ENCODE measurements at places on chromosomes 13 and 19. TPM values are rescaled to one million over a fixed set of nuclear protein-coding genes. Genes with fewer than 3 reads are reported as not detected.
A peak's percentile ranks its signal among the peaks of the same experiment; 100 is the strongest.

Gene ERICH6B
- total RNA-seq: not detected

Gene PLIN5
- 72.9 TPM for total RNA-seq

Gene CDK8
- total RNA-seq: 12.7 TPM

Gene PDX1
- 25.1 TPM for total RNA-seq

Gene TRPC4
- 0.33 TPM for total RNA-seq

Gene TEAD2
- 12.2 TPM for total RNA-seq

Gene FAM216B
- total RNA-seq: under 0.01 TPM

Gene TMEM38A
- 2.9 TPM for total RNA-seq

DNA sequence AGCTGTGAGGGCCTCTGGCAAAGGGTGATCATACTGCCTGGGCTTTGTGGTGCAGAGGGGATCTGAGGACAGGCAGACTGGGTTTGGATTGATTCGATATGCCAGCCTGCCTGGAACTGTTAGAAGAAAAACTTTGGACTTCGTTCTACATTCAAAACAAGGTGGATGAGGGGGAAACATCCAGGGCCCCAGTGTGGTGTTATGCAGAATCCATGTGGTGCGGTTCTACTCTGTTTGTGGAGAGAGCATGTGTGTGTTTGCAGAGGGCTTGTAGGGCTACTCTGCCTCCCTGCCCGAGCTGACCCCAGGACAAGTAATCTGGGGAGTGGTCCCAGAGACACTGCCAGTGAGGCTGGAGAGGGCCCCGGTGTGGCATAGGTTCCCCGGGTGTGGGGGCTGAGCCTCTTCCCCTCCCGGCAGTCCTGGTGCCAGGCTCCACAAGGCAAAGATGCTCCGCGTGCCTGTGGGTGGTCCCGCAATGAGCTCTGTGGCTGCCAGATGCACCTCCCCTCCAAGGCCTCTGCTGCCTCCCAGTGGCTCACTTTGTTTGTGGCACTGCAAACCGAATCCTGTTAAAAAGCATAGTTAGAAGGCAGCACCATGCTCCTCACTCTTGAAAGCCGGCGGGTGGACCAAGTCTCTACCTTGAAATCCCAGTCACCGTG is 22.3 kb upstream of the TFDP1 start:
- DNase-seq: no peak

- no peak for DNase-seq
Measured at GRCh38 chr19:48495396-48495795, 16.2 kb downstream of the LMTK3 start.

DNA sequence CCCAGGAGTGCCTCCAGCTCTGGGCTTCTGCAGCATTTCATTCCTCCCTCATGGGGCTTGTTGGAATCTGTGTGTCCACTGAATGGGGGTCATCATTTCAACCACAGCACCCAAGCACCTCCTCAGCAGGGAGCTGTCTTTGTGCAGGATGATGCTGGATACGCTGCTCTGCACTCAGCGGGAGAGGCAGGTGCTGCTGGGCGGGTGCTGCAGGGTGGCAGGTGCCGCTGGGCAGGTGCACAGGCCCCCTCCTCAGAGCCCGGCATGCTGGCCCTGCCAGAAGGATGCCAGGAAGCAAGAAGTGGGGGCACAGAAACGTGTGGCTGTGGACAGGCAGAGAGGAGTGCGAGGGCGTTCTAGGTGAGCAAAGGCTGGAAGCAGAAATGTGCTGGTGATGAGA is 121.8 kb upstream of the VSTM2B start:
- DNase-seq: no peak

- DNase-seq: no peak
Measured at GRCh38 chr19:50178859-50179537, 15.9 kb upstream of the IZUMO2 start.

DNA sequence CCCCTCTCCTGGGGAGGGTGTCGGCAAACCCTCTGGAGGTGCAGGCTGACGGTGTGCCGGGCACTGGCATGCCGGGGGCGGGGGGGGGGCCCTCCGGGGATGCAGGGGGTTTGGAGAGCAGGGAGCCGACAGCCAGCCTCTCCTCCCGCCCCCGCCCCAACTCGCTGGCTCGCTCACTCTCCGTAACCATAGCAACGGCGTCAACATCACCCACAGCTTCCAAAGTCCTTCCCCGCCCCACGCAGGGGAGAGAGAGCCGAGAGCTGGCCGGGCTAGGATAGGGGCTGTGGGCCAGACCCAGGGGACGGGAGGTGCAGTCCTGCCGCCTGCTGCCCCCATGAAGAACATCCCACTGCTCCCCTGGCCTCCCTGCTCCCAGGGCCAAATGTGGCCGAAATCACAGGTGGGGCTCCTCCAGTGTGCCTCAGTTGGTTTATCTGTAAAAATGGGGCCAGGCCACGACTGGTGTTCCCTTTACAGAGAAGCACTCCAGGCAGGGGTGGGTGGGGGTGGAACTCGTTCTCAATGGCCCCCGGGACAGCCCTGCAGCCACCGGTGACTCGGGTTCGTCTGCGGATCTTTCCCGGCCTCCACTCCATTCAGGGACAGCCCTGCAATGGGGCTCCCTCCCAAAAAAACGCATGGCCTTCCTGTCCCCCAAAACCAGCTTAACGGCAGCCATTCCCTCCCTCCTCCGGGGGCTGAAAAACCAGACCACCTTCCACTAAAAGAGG is 3.2 kb downstream of the KLF16 start:
- peak; percentile 51 for DNase-seq

GRCh38 chr13:114227528-114227927 is 7.2 kb upstream of the CDC16 start:
- DNase-seq: no peak

- DNase-seq: no peak
Measured at GRCh38 chr13:33111414-33112110, 95.3 kb downstream of the KL start.

- no peak for DNase-seq
Measured at GRCh38 chr13:39417643-39418042, 185.3 kb downstream of the LHFPL6 start.

- DNase-seq: peak; percentile 8
Measured at GRCh38 chr19:35349614-35350521, 2.2 kb downstream of the FFAR1 start.

DNA sequence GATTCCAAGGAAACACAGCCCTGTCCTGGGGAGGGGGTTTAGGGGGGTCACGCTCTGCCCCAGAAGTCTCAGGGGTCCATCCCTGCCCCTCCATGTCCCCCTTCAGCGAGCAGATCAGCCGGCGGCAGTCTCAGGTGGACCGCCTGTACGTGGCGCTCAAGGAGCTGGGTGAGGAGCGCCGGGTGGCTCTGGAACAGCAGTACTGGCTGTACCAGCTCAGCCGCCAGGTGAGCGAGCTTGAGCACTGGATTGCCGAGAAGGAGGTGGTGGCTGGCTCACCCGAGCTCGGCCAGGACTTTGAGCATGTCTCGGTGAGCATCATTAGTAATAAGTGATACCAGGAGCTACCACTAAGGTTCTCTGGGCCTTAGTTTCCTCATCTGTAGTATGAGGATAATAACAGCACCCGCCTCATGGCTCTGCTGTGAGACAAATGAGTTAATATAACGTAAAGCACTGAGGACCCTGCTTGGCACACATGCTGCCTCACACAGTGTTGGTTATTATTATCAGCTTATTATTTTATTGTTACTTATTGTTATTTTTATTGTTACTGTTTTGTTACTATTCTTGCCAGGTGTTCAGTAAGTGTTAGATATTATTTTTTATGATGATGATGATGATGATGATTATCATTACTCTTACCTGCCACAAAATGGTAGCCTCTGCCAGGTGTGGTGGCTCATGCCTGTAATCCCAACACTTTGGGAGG is 20.5 kb upstream of the SHKBP1 start:
- DNase-seq: no peak

DNA sequence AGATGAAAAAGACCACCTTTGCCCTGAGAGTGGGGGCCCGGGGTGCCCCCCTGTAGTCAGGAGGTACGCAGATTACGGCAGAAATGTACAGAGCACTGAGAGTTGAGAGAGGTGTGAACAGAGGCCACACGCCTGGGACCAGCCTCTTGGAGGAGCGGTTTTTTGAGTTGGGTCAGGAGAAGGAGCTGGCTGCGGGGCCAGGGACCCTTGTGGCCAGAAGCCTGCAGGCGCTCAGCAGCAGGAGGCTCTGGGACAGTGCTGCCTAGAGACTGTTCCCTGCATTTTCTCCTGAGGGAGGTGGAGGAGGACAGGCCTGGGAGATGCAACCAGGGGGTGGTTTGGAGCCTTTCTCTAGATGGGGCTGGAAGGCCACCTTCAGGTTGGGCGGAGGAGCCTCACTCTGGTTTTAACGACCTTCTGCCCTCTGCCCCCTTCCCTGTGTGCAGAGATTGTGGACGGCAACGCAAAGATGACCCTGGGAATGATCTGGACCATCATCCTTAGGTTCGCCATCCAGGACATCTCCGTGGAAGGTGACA is 39.7 kb downstream of the CAPN12 start:
- DNase-seq: no peak

DNA sequence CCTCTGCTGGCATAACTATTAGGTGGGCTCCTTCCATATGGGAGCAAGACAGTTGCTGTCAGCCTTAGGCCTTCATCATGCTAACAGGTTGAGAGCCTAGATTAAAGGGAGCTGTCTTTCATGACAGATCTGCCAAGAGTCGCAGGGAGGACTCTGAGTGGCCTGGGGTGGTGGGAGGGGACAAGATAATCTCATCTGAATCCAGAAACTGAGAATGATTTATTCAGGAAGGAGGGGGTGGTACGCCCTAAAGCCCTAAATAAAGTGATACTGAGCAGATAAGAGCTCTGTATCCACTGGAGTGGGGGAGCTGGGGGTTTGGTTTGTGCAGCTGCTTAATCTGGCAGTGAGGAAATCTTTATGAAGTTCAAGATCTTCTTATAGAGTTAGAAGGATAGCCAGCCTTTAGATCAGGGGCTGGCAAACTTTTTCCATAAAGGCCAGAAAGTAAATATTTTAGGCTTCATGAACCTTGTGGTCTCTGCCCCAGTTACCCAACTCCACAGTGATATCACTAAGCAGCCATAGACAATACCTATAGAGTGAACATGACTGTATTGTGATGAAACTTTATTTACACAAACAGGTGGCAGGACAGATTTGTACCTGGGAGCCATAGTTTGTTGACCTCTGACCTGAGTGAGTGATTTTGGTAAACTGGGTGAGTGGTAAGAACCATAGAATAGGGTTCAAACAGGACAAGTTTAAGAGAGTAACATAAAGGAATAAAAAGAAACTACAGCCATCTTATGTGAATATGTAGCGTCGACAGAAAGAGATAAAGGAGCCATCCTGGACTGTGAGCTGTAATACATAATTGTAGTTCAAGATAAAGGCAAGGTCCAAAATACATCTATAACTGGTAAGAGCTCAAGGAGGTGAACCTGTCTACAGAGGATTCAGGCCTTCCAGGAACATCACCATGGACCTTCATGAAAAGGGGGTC is 9.8 kb upstream of the STK24 start:
- no peak for DNase-seq

DNA sequence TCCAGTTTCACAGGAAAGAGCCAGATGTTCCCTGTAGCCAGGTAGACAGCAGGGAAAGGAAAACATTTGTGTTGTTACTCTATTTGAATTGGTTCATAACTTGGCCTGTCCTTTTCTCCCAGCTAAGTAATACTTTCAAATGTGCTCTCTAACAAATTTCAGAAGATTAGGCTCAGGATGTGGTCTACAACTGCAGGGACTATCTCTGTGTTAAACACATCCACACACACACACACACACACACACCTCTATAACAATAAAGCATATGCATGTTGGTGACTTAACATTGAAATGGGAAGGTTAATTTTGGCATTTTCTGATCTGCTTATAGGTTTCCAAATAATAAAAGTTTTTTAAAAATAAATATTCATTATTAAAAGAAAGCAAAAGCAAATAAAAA is 316.0 kb upstream of the ARGLU1 start:
- no peak for DNase-seq

DNA sequence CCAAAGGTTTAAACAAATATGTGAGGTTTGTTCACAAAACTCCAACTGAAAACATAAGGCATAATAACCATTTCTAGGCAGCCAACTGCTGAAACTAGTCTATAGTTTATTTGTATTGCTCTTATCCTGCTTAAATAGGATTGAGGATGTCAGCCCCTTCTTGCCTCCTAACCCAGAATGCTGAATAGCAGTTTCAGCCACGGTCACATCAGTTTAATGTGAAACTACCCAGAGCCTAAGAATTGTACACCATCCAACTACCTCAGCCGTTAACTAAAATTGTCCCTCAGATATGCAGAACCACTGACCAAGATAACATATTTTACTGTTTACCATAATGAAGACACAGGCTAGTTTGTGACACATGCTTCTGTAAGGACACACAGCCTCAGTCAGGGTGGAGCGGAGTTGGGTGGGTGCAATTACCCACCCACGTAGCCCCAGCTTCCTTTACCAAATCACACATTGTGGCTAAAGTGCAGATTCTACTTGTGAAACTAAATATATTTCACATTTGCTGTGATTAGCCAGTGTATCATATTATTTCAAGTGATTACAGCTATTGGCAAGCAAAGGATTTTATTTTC is 259.9 kb downstream of the EFNB2 start:
- DNase-seq: no peak

DNA sequence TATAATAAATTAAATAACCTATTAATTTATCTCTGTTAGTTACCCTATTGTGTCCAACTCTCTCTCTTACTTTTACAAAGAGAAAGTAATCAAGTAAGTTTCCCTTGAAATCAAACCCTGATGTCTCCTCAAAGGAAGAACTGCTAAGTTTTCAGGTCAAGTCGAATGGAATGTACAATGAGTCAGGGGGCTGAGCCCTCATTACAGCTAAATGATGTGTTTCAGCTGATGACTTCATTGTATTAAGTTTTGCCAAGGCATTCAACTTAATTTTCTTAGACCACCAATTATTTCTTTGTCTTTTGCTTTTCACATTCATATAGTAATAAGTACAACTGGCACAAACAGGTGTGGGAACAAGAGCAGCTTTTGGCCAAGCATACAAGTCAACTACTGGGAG is 54.7 kb upstream of the DCT start:
- no peak for DNase-seq

DNA sequence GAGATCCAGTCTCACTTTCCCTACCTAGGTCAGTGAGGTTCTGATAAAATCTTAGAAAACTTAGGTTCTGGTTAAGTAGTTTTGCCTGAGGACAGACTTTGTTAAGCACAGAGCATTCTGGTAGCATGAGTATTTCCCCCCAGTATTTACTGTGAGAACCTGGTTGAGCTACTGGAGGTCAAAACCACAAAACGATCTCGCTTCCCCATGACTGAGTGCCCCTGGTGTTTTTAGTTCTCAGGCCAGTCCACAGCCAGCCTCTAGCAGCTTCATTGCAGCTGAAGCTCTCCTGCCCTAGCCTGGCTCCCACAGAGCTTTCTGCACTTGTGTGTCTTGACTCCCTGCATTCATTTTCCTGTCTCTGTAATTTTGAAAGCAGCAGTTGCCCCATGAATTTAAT is 1138.2 kb downstream of the UQCRFS1 start:
- no peak for DNase-seq

DNA sequence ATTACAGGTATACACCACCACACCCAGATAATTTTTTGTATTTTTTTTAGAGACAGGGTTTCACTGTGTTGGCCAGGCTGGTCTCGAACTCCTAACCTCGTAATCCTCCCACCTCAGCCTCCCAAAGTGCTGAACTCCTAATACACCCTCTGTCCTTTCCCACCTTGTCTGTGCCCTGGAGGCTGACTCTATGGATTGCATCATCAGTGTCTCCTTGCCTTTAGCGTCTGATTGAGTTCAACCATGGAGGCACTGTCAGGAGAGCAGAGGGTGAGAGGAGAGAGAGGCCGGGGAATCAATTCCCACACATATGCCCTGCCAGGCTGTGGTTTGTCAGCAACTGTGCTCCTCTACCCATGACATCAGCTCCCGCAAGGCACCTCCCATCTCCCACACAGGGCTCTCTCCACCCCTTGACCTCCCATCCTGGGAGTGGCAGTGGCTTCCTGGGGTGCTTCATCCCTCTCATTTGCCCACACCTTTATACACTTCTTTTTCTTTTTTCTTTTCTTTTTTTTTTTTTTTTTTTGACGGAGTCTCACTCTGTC is 12.6 kb upstream of the LILRB4 start:
- DNase-seq: no peak

All from body of pancreas (tissue), 4 donors.